ENCODE measurements at places on chromosomes 6 and 20.

DNA sequence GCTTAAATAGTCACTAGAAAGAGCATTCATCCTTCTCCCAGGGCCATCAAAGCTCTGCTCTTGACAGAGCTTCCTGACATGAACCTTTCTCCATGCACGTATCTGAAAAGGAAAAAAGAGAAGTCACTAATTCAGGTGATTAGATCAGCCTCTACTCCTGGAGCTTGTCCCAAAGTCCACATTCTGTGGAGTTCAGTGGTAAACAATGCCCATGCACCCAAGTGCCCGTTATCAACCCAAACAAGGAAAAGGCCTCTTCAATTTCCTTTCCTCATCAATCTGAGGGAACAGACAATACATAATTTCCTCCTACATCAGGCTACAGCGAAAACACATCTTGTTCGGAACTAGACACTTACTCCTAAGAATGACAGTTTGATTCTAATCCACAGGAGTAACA is 129.2 kb upstream of the PCSK2 start:
- DNase-seq = no peak

DNA sequence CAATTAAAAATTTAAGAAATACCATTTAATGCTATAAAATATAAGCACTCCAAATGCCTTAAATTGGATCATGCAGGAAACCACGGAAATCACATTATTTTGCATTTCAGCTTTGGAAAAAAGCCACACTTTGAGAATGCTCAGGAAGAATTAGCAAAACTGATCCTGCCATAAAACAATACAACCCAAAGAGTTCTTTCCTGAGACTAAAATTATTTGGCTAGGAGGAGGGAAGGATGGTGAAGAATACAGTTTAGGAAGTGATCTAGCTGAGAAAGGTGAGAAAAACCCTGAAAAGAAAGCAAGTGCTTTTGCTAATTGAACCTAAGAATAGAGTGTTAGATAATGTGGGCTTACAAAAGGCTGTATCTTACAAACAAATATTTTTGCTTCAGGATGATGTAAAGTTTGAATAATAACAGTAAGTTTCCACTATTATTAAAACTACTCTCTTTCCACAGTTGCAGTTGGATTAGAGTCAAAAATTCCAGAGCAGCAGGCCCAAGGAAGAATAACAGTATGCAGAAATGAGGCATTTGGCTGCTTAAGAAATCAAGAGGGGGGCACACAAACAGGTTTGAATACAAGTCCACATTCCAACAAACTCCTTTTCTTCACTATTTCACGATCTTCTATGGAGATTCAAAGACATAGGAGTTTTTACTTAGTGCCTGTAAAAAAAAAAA is 565.4 kb downstream of the RFPL4B start:
- no peak for DNase-seq

- no peak for DNase-seq
Measured at GRCh38 chr6:20879526-20879925, 345.3 kb downstream of the CDKAL1 start.

DNA sequence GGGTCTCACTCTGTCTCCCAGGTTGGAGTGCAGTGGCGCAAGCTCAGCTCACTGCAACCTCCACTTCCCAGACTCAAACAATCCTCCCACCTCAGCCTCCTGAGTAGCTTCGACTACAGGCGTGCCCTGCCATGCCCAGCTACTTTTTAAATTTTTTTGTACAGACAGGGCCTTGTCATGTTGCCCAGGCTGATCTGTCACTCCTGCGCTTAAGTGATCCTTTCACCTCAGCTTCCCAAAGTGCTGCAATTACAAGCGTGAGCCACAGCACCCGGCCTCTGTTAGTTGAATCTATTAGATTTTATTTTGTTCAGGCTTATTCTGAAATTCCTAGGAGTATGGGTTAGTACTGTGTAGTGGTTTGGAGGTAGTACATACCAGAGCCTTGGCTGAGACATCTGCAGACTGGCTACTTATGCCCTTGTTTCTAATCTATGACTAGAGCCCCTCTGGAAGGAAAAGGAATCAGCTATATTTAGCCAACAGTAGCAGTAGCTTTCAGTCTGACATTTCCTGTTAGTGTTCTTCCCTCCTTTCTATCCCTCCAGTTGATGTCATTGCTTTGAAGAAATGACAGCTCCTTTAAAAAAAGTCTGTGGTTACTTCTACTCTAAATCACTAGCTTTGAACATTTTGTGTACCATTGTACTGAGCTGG is 74.4 kb downstream of the ITCH start:
- DNase-seq = no peak

- DNase-seq = no peak
Measured at GRCh38 chr20:59458645-59459044, 145.7 kb upstream of the PHACTR3 start.

DNA sequence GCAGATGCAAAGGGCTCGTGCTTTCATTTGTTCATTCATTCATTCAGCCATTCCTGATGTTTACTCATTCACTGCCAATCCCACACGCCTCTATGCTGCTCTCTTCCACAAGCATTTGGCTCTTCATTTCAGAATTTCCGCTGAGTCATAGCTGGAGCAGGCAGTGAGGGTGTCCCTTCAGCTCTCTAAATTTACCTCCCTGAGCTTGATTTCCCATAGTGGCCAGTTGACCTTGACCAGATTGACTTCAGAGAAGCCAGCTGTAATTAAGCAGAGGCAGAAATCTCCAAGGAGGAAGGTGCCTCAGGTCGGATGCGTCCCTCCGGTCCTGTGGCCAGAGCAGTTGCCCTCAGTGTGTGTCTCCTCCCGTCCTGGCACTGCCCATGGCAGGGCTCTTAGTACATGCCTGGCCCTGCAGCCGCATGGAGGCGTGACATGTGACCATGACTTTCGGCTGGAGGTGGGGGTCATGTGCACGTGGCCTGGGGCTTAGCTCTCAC is 267.2 kb upstream of the ECI2 start:
- DNase-seq = no peak

DNA sequence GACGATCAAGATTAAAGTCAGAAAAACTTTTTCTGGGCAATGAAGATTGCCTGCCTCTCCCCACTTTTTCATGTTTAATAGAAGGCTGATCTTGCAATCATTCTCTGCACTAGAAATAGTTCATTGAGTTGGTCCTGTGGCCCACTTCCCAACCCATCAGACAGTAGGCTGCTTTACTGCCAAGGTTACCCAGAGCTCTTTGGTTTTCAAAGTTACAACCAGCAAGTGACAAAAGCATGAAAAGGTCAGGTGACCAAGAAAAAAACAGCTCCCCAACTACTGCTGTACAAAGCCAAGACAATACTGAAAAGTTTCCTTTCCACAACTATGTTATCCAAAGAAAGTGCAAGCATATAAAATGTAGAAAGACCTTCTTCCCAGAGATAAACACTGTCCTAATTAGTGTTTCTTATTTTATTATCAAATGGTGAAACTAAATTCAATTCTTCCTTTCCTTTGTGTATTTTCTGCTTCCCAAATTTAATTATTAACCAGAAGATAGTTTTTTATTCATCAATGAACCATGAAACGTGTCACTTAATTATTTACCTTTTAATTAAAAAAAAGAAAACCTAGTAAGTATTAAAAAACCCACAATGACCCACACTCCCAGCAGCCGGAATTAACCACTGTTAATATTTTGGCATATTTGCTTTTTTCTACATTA is 16.6 kb downstream of the DNAAF9 start:
- no peak for DNase-seq

DNA sequence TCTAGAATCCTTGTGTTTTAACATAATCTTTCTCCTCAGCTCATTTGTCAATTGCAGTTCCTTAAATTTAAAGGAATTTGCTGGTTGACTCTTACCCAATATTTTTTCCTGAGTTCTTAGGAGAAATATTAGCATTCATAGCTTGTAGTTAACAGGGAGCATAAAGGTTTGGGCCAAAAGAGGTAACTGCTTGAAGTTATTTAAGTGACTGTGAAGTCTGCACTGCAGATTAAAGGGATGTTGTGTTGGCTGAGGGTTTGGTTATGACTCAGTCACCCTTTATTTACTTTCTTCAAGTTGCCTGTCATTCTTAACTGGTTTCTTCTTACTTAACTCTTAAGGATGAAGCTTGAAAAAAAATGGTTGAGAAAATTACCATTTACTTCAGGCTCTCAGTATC is 220.3 kb upstream of the LAMP5 start:
- DNase-seq = no peak

- no peak for DNase-seq
Measured at GRCh38 chr6:3697609-3698008, 53.9 kb downstream of the PXDC1 start.

- DNase-seq = no peak
Measured at GRCh38 chr20:59589086-59589684, 15.2 kb upstream of the PHACTR3 start.

DNA sequence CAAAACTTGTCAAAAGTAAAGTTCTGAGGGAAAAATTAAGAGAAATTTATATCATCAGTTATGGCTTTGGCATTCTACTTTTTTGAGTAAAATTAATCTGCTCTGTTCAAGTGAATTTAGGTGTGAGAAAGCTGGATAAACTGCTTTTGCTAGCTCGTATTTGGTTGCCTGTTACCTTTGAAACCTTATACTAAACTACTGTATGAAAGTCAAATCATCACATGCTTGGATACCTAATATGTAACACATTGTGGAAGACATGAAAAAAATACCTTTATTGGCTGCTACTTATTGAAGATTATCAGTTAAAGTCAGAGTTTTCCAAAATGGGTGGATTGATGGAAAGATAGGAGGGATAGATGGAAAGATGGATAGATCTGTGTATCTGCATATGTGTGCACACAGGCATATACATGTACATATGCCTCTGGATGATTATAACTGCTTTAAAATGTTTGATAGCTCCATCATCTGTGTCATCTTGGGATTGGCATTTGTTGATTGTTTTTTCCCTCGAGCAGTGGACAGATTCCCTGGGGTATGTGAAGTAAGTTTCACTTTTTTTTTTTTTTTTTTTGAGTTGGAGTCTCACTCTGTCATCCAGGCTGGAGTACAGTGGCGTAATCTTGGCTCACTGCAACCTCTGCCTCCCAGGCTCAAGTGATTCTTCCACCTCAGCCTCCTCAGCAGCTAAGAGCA is 24.3 kb downstream of the SCAF8 start:
- no peak for DNase-seq

- DNase-seq = no peak
Measured at GRCh38 chr6:10453596-10453995, 38.7 kb upstream of the TFAP2A start.

- DNase-seq = no peak
Measured at GRCh38 chr6:109051301-109052017, 43.2 kb downstream of the SESN1 start.

DNA sequence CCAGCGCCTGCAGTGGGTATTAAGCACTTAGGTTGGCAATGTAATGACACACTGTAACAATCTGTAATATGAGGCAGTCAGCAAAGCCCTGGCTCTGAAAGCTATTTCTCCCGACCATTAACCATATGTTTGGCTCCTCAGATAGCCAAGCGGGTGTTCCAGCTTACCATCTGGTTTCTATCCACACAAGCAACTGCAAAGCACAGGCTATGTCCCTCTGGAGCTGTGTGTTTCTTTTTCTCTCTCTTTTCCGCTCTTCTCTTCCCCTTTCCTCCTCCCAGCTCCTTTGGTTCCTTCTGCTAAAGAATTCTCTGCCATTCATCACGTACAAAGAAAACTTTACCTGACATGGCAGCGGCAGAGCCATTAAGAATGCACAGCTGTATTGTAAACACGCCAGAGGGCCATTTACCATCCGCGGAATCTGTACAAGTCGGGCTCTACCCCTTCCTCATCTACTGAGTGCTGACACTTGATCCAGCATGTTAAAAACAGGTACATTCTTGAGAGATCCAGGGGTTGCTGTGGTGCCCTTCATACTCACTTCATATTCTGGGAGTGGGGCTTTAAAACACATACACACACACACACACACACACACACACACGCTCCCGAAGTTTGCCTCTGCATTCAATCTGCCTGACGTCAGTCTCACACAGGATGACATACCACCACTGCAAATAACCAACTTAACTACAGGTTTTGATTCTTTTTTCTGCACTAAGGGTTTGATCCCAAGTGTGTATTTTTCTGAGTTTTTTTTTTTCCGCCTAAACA is 77.2 kb downstream of the BACH2 start:
- no peak for DNase-seq

- no peak for DNase-seq
Measured at GRCh38 chr6:130574146-130574545, 208.3 kb downstream of the TMEM200A start.

- peak; percentile 59 for DNase-seq
Measured at GRCh38 chr6:98845211-98846020, 11.0 kb downstream of the POU3F2 start.

DNA sequence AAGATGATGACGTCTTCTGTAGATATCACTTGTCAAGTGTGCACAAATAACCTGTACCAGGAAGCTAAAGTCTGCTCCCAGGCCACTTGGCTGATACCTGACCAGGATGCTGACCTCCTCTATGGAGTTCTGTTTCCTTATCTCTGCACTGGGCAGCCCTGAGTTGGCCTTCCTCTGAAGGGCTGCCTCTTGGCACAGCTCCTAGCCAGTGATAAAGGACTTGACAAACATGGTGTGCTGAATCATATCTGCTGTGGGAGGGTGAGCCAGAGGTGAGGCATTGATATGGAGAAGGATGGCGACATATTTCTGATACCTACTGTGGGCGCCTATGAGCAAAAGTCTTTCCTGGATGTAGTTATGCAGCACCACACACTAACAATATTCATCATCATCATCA is 32.8 kb upstream of the FOXA2 start:
- no peak for DNase-seq

DNA sequence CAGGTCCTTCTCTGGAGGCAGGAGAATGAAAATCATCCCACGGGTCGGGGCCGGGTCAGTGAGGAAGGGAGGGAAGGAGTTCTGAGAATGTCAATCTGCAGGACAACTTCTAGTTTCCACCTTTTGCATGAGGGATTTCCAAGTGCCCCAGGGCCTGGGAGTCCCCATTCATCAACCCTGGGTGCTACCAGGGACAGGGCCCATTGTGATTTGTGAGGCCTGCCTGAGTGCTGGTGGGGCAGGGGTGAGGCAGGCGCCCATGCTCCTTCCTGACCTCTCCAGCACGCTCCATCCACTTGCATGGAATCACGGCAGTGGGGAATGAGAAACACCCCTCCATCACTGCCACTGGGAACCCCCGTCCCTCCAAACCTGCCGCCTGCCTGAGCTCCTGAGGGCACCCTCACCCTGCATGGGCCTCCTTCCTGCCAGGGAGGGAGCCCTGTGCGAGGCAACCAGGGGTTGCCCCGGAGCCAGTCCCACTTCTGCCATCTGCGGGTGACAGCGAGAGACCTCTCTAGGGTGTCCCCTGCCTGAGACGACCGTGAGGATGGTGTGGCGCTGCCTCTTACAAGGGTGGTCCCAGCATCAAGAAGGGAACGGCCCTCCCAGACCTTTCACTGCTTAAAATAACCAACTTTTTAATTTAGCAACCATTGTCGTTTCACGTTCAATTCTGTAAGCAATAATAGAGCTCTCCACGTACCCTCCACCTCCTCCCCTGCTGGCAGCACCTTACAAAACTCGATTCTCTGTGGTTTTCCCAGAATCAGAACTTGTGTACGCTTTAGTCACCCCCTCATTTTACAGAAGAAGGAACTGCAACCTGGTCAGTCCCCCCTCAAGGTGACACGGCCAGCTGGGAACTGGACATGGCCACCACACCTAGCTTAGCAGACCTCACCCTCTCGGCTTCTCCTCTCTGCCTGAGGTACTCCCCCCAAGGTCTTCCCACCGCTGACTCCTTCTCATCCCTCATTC is 28.6 kb downstream of the PMEPA1 start:
- DNase-seq = peak; percentile 53

Data from CD4-positive, alpha-beta T cell treated with Interleukin-1 beta for 1 hour (primary cell).